ENCODE measurements at places on chromosomes 13 and 19.

DNA sequence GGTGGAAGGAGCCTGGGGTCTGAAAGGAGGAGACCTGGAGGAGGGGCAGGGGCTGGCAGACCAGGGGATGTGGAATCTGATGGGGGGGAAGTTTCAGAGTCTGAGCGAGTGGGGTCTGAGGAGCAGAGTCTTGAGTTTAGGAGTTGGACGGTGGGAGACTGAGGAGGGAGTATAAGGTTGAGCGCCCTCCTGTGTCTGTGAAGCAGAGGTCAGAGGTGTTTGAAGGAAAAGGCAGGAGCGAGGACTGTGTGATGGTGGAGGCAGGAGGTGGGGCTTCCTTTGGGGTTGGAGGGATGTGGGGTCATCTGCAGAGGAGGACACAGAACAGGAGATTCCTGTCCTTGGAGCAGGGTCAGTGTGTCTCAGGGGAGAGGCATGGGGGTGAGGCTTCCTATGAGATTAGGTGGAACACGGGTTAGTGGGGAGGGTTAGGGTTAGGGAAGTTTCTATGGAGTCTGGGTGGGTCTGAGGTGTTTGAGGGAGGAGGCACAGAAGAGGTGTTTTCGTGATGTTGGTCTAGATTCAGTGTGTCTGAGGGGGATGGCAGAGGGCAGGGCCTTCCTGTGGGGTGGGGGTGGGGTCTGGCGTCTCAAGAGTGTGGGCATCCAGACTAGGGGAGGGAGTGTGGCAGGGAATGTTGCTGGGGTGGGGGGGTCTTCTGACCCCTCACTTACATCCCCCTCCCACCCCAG, 8.3 kb downstream of the RYR1 start:
- no peak for DNase-seq

GRCh38 chr19:32924200-32924599, 47.6 kb downstream of the CEP89 start:
- DNase-seq: no peak

DNA sequence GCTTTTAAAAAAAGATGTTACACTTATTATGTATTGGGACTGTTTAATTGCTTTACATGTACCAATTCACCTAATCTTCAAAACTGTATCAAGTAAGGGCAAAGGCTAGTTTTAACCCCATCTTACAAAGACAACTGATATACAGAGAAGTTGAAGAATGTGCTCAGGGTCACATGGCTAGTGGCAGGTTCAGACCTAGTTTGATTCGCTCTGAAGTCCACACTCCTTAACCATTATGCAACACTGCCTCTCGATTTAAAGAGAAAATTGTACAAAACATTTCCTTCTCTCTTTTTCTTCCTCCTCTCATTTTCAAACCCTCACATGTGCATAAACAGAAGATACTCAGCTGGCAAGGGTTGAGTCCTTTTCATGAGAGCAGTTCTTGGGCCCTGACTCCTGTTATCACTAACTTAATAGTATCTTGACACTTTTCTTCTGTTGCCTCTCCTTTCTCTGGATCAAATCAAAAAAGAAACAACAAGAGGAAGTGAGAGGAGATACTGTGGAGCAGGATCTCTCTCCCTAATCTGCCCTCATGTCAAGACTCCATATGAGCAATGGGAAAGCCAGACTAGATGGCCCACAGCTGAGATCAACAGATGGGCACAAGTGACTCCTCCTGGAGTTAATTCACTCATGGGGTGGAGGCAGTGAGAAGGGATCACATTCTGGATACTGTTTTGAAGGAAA, 19.0 kb upstream of the N4BP2L1 start:
- DNase-seq: no peak

DNA sequence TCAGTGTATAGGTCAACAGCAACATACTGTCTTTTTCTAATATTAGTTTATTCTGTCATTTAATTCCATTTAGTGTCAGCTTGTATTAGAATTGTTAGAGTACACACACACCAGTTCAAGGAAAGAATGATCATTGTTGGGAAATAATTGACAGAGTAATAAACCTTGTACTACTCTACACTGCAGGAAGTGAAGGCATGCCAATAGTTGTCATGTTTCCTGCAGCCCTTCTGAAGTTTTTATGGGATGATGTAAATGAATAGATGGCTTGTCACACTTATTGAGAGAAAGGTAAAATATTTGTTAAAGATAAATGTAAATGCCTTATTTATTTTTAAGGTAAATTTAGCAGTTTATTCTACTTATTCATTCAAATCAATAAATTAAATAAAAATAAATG, 306.9 kb upstream of the KLHL1 start:
- DNase-seq: no peak

- no peak for DNase-seq
These were observed 77.9 kb downstream of the TRPC4 start for GRCh38 chr13:37791699-37792098.

GRCh38 chr13:45021250-45021649, 31.9 kb downstream of the GPALPP1 start:
- DNase-seq: no peak

- no peak for DNase-seq
These were observed 5.0 kb upstream of the CCDC61 start for GRCh38 chr19:45990113-45990728.

DNA sequence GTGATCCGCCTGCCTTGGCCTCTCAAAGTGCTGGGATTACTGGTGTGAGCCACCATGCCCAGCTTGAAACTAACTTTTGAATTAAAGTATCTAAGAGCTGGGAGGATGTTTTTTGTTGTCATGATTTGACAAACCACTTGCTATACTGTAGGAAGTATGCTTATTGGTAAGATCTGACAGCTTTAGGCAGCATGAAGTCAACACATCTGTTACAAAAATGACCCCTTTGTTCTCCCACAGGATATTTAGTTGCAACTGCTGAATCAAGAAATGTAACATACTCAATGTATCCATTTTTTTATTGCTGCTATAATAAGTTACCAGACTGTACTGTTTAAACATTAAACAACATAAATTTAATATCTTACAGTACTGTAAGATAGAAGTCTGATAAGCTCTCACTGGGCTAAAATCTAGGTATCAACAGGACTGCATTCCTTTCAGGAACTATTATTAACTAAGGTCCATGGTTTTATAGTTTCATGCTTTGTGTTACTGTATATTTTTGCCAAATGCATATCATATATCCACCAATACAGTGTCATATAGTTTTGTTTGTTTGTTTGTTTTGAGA, 22.8 kb upstream of the LRP3 start:
- DNase-seq: no peak

All from erythroblast (primary cell).